ENCODE measurements at places on chromosomes 16 and 17.

DNA sequence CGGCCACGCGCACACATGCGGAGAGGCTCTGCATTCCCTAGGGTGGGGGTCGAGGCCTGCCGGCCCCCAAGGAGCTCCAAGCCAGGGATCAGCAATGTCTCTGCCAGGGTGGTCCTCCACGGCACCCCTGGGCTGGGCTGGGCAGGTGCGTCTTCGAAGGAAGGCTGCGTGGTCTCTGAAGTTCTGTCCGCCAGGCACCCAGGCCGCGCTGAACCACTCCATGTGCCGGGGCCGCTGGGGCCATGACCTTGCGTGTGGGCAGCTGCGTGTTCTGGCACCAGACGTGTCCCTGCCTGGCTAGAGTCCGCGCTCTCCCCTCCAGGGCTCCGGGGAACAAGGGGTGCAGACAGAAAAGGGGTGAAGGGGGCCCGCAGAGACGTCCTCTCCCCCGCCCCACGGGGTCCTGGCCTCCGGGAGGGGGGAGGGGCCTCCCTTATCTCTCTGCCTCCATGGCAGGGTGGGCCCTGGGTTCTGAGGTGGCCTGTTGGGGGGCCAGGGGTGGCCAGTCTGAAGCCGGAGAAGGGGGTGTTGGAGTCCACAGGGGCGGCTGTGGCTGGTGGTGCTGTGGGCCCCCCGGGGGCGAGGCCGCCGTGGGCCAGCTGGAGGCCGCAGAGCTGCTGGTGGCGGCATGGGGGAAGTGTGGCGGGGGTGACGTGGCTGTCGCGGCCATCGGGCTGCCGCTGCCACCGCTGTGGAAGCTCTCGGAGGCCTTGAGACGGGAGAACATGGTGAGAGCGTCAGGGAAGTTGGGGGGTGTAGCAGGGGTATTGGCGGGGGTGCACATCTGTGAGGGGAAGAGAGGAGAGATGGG lies 5.3 kb downstream of the UBALD1 start:
- DNase-seq: no peak

DNA sequence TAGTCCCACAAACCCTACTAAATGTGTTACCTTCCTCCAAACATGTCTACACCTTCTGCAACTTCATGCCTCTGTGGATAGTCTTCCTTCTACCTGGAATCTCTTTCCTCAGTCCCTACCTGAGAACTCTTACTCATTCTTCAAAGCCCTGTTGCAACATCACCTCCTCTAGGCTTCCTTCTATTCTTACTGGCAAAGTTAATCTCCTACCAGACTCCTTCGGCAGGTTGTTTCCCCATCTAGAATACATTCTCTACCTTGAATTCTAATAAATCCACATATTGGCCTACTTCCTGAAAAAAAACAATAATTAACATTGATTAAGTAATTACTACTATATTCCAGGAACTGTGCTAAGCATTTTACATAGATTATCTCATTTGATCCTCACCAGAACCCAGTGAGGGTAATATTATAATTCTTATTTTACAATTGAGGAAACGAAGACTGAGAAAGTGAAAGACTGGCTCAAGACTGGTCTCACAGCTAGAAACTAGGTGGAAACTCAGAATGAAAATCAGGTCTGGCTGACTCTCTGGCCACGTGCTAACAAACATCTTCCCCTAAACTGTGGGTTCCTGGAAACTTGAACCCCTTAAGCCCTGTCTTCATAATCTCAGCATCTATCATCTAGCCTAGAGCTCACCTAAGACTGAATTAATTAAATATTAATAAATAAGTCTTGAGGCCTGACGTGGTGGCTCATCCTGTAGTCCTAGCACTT lies 4.6 kb upstream of the STAT3 start:
- no peak for DNase-seq

- DNase-seq: no peak
Observed at GRCh38 chr16:83992624-83993023, 24.6 kb downstream of the NECAB2 start.

GRCh38 chr17:82022310-82022980 lies at the start of gene CENPX:
Gene CENPX (minus strand): TSS chr17:82022878. CDS start chr17:82022861, 17 bp downstream.
- peak; percentile 42 for DNase-seq

DNA sequence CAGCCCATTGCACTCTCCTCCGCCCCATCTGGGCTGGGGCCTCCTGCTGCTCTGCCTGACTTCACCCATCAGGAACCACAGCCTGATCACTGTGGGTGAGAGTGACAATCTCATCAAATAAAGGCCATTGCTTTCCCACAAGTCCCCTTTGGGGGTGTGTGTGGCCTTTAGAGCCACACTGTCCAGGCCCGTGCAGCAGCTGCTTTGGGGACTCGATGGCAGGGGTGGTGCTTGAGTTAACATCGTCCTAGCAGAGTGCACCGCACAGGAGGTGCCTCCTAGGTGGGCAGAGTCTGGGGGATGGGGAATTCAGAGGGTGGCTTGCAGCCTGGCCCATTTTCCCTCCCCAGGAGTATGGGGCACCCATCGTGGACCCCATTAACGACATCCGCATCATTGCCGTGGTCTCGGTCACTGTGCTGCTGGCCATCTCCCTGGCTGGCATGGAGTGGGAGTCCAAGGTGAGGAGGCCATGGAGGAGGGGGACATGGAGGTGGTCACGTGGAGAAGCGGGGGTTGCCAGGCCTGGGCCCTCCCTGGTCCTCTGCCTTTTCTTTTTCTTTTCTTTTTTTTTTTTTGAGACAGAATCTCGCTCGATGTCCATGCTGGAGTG lies 5.4 kb downstream of the SLC12A3 start:
- DNase-seq: no peak

DNA sequence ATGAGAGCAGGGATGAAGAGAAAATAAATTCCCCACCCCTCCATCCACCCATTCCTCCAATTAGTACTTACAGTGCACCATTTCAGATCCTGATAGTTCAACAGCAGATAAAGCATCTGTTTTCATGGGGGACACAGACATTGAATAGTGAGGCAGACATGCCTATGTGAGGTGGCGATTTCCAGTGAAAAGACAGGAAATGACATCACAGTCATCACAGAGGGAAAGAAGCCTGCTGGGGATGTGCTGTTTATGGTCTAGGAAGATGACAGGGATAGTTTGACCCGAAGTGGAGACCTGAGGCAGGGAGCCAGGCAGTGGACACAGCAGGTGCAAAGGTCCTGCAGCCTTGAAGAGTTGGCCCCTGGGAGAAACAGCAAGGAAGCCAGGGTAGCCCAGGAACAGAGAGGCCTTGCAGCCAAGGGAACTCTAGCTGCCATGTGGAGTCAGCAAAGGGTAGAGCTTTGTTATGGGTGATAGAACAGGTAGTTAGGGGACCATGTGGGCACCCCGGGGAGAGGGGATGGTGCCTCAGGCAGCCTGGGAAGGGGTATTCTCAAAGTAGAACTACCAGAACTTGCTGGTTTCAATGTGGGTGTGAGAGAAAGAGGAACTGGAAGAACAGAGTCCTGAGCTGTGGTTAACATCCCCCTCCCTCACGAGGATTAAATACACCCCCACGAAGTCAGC lies 256.6 kb downstream of the CPPED1 start:
- DNase-seq: no peak

DNA sequence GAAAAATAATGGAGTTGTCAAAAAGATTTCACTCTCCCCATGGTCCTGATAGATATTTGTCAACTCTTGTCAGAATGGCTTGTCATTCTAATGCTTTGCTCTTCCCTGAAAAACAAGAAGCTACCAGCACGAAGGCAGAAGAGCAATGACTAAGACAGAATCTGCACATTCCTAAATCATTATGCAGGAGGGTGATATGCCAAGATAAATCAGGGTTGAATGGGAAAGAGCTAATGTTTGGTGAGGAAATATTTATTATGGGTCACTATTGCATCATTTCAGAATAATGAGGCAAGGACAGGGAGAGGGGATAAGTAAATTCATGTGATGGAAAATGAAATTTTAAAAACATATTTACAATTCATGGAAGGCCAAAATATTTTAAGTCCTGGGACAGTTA lies 297.5 kb upstream of the XYLT1 start:
- no peak for DNase-seq

DNA sequence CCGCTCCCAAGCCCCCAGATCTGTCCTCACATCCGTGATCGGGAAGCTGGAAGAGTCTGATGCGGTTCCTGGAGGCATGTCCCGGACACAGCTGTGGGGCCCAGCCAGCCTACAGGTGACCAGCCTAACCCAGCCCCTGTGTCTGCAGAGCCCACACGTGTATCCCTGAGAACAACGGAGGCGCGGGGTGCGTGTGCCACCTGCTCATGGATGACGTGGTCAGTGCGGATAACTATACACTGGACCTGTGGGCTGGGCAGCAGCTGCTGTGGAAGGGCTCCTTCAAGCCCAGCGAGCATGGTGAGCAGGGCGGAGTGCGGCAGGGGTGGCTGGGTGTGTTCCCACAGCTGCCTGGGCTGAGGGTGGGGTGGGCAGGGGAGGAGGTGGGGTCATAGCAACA lies 30.9 kb downstream of the IL4R start:
- no peak for DNase-seq
